ENCODE measurements at places on chromosomes 5 and 9. TPM values are rescaled to one million over a fixed set of nuclear protein-coding genes. Genes with fewer than 3 reads are reported as not detected.

Gene TRAF1
- total RNA-seq = 7.6 TPM

Gene ACER2
- total RNA-seq = 1.6 TPM

Gene SPINK13
- total RNA-seq = 1.4 TPM

Gene GABRB2
- not detected for total RNA-seq

Gene PCA3
- 0.65 TPM for total RNA-seq

Gene PCDHB3
- total RNA-seq = 0.97 TPM

Gene JAKMIP2
- total RNA-seq = 0.54 TPM

Gene FGD3
- total RNA-seq = not detected

Gene SGTB
- total RNA-seq = 59.2 TPM

Gene DBH
- total RNA-seq = not detected

Gene ACTBL2
- not detected for total RNA-seq

Data from articular chondrocyte of knee joint (primary cell).